Activated CD4-positive, alpha-beta T cell treated with anti-CD3 and anti-CD28 coated beads, Interleukin-2, amount 10 ng/mL, durations not matched to agents 7 days and 5 days (primary cell): ENCODE measurements at places on chromosomes 16 and 17.

DNA sequence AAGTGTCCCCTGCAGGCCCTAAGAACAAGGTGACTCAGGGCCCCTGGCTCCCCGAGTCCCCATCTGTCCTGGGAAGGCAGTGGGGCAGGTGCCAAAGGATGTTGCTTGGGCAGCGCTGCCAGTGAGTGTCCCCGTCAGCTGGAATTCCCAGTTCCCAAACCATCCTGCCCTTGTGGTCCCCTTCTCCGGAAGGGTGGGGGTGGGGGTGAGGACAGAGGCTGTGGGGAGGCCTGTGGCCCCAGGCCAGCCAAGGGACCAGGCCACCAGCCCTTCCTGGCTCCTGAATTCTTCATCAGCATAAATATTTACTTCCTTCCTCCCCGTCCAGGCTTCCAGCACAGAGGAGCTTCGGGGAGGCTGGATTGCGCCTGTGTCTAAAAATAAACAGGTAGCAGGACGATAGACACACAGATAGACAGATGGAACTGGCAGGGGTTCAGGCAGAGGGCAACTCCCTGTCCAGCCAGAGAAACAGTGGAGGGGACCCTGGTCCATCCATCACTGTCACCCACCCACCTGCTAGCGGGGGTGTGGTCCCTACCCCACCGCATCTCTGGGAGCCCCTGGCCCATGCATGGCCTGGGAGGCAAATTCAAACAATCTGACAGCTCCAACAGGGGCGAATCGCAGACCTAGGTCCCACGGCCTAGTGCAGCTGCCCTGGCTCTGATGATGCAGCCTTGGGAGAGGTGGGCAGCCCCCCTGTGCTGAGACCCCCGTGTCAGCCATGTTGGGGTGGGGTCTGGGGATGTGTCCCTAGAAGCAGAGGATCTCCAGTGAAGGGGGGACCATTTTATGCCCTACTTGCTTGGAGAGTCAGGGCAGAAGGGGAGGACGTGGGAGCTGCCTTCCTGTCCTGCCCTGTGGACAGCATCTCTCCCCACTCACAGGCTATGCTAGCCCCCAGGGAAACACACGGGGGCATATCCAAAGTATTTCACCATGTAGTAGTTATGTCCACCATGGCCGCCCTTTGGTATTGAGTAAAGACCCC lies 13.2 kb downstream of the GLIS2 start:
- no peaks in the 10 kb centered on the region for H3K36me3 ChIP-seq
- no peak overlapping the region for H3K4me3 ChIP-seq
- no peak overlapping the region for H3K27ac ChIP-seq
- H3K4me1 ChIP-seq: peaks cover 8% of the 10 kb centered on the region
- H3K27me3 ChIP-seq: peaks cover 2% of the 10 kb centered on the region

DNA sequence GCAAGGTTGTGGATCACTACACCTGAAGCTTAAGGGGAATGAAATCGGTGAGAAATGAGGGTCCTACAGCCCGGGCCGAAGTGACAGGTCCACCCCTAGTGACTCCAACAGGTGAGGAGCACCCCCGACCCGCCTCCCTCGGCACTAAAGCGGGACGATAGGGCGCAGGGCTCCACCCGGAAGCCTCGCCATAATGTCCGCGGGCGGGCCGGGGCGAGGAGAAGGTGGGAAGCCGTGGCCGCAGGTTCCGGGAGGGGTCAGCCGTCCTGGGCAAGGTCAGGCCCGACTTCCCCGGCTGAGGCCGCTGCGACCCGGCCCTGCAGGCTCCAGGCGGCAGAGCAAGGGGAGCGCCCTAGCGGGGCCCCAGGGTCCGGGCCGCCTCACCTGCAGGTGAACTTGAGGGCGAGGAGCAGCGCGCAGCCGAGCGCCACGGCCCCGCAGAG lies 543 bp downstream of the TXNDC11 start:
- no peaks in the 10 kb centered on the region for H3K27me3 ChIP-seq
- H3K4me3 ChIP-seq: peak overlapping the region; percentile 95
- peaks cover 53% of the 10 kb centered on the region for H3K4me1 ChIP-seq
- H3K36me3 ChIP-seq: peaks cover 23% of the 10 kb centered on the region

GRCh38 chr17:836151-836550 lies 54.0 kb downstream of the MRM3 start:
- H3K4me3 ChIP-seq: no peak overlapping the region
- DNase-seq: no peak
- H3K36me3 ChIP-seq: no peaks in the 10 kb centered on the region
- H3K27ac ChIP-seq: no peak overlapping the region
- no peaks in the 10 kb centered on the region for H3K4me1 ChIP-seq

- H3K36me3 ChIP-seq: no peaks in the 10 kb centered on the region
- no peak overlapping the region for H3K27ac ChIP-seq
- H3K4me3 ChIP-seq: no peak overlapping the region
- peaks cover 40% of the 10 kb centered on the region for H3K27me3 ChIP-seq
- H3K4me1 ChIP-seq: peaks cover 10% of the 10 kb centered on the region
- DNase-seq: no peak
Observed at GRCh38 chr17:82367724-82368524, 3.6 kb upstream of the UTS2R start.

- peak overlapping the region; percentile 96 for H3K27ac ChIP-seq
- no peaks in the 10 kb centered on the region for H3K27me3 ChIP-seq
- H3K4me1 ChIP-seq: peaks cover 92% of the 10 kb centered on the region
- no peak for DNase-seq
Observed at GRCh38 chr17:80856863-80857755, 134.5 kb upstream of the CHMP6 start.

- no peak for DNase-seq
- no peaks in the 10 kb centered on the region for H3K27me3 ChIP-seq
- peak overlapping the region; percentile 25 for H3K27ac ChIP-seq
- H3K4me1 ChIP-seq: peaks cover 35% of the 10 kb centered on the region
Observed at GRCh38 chr17:75239778-75240393, 21.5 kb downstream of the GGA3 start.

DNA sequence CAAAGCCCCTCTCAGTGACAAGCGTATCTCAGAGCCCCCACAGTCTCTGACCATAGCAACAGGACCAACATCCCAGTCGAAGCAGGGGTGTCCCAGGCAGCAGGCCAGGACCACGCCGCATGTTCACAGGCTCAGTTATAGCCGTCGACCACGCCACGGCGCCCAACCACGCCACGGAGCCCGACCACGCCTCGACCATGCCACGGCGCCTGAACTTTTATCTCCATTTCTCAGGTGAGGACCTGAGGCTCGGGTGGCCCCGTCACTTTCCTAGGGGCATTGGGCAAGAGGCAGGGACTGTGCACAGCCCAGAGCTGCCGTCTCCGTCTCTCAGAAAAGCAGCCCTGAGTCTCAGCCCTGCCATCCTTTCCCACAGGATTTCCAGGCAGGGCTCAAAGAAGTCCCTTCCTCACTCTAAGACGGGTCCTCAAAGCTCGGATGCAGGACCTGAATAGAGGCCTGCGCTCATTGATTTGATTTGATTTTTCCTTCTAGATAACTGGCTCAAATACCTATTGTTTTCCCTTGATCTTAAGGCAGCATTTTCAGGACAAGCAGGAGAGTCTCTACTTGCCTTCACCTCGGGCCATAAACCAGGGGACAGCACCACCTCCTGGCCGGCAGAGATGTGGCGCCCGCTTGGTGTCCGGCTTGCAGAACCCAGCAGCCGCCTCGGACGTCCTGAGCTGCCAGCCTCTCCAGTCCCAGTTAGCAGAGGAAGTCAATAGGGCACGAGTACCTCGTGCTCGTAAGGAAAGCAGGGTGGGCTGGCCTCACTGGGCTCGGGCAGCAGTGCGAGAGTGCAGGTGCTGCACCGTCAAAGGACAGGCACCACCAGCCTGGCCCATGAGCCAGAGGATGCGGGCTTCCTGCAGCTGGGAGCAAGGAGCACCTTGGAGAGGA lies 38.8 kb downstream of the C16orf95 start:
- no peak overlapping the region for H3K4me3 ChIP-seq
- H3K4me1 ChIP-seq: peaks cover 18% of the 10 kb centered on the region
- no peak overlapping the region for H3K27ac ChIP-seq
- H3K27me3 ChIP-seq: no peaks in the 10 kb centered on the region
- no peaks in the 10 kb centered on the region for H3K36me3 ChIP-seq

GRCh38 chr17:50779747-50780353 lies 12.5 kb upstream of the ANKRD40CL start:
- H3K36me3 ChIP-seq: no peaks in the 10 kb centered on the region
- DNase-seq: peak; percentile 73
- H3K4me3 ChIP-seq: peak overlapping the region; percentile 60
- H3K27me3 ChIP-seq: peaks cover 41% of the 10 kb centered on the region
- peak overlapping the region; percentile 81 for H3K27ac ChIP-seq

DNA sequence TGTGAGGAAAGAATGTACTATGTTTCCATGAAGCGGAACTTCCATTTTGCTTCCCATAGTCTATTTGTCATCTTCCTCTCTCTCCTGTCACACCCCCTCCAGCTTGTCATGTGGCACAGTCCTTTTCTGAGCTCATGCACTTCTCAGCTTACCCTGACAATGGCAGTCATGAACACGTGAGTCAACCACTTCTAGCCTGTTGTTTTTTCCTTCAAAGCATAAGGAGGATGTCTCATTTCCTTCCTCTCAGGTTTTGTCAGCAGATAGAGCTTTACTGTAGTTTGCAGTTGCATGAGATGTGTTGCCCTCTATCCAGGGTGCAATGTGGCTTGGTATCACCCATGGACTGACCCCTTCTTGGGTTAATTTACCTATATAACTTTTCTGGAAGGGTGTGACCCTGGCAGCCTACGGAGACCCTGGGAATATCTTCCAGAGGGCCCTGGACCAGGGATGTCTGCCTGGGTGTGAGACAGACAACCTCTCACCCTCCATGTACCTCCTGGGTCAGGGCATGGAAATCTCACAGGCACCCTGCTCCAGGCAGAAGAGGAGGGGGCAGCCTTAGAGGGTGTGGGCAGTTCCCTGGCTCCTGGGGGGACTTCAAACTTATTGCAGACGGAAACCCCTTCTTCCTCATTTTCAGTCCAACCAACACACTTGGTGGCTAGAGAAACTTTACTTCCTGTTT lies 4.0 kb upstream of the ZNF267 start:
- peaks cover 12% of the 10 kb centered on the region for H3K36me3 ChIP-seq
- H3K27me3 ChIP-seq: no peaks in the 10 kb centered on the region
- peak overlapping the region; percentile 84 for H3K27ac ChIP-seq
- peaks cover 65% of the 10 kb centered on the region for H3K4me1 ChIP-seq
- peak overlapping the region; percentile 38 for H3K4me3 ChIP-seq

DNA sequence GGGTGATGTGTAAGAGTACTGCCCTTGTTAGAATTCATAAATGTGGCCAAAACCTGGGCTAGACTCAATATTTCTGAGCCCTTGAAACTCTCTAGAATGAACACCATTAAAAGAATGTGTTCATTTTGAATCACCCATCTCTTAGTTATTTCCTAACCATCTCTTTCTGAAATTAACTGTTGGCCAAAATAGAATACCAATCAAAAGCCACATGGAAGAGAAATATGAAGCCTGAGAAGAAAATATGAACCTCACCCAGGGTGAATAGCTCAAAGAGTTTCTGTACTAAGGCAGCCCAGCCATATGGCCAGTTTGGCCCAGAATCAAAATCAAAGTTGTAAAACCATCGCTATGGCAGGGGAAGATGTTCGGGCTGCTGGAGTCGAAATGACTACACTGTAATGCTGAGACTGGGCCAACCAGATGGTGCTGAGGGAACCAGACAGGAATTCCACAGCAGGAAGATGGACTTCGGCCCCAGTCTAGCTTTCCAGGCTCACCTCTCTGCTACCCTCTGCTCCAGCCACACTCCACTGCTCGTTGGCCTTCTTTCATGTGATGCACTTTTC lies 154.3 kb upstream of the ZFHX3 start:
- H3K4me1 ChIP-seq: no peaks in the 10 kb centered on the region
- H3K27ac ChIP-seq: no peak overlapping the region
- DNase-seq: no peak
- H3K27me3 ChIP-seq: no peaks in the 10 kb centered on the region
- H3K36me3 ChIP-seq: no peaks in the 10 kb centered on the region

GRCh38 chr17:42025191-42025579 lies 5.3 kb downstream of the NKIRAS2 start:
- DNase-seq: no peak
- peak overlapping the region; percentile 31 for H3K27ac ChIP-seq
- H3K4me3 ChIP-seq: no peak overlapping the region
- no peaks in the 10 kb centered on the region for H3K27me3 ChIP-seq
- H3K36me3 ChIP-seq: peaks cover 11% of the 10 kb centered on the region

GRCh38 chr16:28878083-28878926 lies at the start of gene ATP2A1:
Gene ATP2A1 (plus strand): TSS chr16:28878488. CDS start chr16:28878672, 184 bp downstream.
- H3K4me3 ChIP-seq: peak within 1 kb of the TSS; percentile 91
- peaks cover 3% of the 10 kb centered on the region for H3K36me3 ChIP-seq
- H3K4me1 ChIP-seq: peaks cover 29% of the 10 kb centered on the region

DNA sequence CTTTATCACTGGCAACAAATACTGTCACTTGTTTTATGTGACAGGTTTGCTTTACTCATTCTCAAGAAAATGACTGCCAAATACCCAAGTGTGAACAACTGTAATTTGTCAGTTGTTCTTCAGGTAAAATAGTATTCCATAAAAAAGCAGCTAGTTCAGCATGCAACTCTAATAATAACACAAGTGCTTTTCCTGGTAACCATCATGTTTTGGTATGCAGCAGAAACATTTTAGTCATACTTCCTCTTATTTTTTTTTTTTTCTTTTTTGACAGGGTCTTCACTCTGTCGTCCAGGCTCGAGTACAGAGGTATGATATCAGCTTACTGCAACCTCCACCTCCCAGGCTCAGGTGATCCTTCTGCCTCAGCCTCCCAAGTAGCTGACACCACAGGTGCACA lies 4.6 kb downstream of the TERF2 start:
- no peak overlapping the region for H3K27ac ChIP-seq
- no peak overlapping the region for H3K4me3 ChIP-seq
- peaks cover 40% of the 10 kb centered on the region for H3K4me1 ChIP-seq
- no peaks in the 10 kb centered on the region for H3K27me3 ChIP-seq
- no peak for DNase-seq

DNA sequence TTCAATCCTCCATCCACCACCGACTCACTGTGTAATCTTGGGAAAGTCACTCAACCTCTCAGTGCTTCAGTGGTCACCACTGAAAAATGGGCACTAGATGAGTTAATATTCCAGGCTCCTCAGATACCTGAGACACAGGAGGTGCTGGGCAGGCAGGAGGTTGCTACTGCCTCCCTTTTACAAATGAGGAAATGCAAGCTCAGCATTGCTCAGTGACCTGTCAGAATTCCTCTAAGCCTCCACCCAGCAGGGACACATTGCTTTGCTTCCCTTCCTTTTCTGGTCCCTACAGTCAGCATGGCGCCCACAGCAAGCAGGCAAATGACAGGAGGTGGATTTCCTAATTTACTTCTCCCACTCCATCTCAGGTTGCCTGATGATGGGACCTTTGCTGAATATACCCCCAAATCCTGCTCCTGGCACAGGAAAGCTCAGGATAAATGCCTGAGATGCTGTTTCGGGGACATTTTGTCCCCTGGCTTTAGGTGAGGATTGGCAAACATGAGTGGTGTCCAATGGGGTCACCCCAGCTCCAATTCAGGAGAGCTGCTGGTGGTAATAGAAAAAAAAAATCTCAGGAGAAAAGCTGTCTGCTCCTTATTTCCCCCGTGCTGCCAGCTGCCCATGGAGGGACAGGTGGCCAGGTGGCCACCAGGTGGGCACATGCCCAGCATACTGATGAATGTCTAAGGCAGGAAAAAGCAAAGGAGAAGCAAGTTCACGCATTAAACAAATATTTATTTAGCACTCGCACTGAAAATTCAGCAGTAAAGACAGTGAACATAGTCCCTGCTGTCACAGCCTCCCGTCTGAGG lies 5.0 kb upstream of the KRT13 start:
- no peaks in the 10 kb centered on the region for H3K36me3 ChIP-seq
- no peak overlapping the region for H3K4me3 ChIP-seq
- H3K4me1 ChIP-seq: no peaks in the 10 kb centered on the region
- H3K27me3 ChIP-seq: no peaks in the 10 kb centered on the region

GRCh38 chr16:85369741-85370528 lies 243.2 kb upstream of the GSE1 start:
- no peak overlapping the region for H3K27ac ChIP-seq

GRCh38 chr16:27993587-27993986 lies 69.9 kb downstream of the GSG1L start:
- peaks cover 16% of the 10 kb centered on the region for H3K36me3 ChIP-seq
- peaks cover 6% of the 10 kb centered on the region for H3K27me3 ChIP-seq
- no peak overlapping the region for H3K27ac ChIP-seq
